Stimulated activated CD4-positive, alpha-beta T cell treated with anti-CD3 and anti-CD28 coated beads, Interleukin-2, amount 100 ng/mL, for 24 hours (primary cell): ENCODE measurements at places on chromosomes 1 and 21.

DNA sequence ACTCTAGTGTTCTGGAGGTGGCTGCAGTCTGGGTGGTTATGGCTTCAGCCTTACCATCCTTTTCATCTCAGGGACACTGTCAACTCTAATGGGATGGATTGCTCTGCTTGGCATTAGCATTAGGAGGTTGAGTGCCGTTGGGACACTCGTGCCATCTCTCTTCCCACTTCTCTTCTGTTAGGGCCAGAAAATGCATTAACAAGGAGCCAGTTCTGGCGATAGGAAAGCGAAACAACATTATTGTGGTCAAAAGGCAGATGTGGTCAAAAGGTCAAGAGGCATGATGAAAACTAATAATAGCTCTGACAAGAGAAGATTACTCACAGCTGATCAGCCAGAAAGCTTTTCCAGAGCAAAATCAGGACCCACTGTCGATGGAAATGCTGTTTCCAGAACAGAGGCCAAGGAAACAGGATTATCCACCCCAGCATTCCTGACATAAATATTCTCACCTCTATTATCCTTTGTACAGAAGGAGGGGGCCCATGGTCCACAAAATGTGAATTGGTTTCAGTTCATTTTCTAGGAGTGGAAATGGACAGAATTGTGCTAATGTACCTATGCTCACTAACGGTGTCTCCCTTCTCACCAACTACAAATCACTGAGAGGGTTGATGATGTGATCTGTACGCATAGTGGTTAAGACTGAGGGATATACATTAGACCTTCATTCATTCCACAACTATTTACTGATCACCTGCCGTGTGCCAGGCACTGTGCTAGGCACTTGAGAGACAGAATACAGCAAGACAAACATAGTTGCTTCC is 72.0 kb downstream of the ST6GALNAC5 start:
- no peak for DNase-seq

GRCh38 chr1:214648801-214649200 is 45.8 kb downstream of the CENPF start:
- DNase-seq, result no peak

DNA sequence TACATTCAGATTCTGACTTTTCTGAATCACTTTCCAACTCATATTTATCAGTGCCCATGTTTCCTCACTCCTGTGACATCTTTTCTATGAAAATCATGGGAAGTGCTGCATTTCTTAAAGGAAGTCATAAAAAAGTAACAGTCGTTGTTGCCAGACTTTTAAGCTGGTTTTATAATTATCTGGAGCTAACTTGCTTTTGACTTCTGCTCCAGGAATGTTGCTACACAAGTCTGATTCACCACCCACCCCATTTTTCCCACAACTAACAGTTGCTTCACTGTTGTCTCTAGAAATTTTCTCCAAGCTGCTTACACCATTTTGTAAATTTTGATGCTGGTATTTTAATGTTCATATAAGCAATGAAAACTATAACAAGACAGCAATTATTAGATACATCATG is 12.2 kb downstream of the FCRLB start:
- DNase-seq, result no peak

GRCh38 chr1:172916116-172916515 is 134.6 kb downstream of the TNFSF18 start:
- no peak for DNase-seq

DNA sequence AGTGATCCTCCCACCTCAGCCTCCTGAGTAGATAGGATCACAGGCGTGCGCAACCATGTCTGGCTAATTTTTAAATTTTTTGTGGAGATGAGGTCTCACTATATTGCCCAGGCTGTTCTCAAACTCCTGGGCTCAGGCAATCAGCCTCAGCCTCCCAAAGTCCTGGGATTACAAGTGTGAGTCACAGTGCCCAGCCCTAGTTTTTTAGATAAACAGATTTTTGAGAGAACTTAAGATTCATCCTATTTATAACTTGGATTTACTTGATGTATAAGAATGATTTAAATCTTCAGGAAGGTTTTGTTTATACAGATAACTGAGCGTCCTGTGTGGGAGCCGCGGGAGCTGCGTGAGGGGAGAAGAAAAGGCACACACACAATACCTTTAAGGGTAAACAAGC is 26.2 kb downstream of the HEYL start:
- DNase-seq, result no peak

GRCh38 chr21:26499495-26499894 is 73.6 kb downstream of the CYYR1 start:
- no peak for DNase-seq
